ENCODE measurements at places on chromosomes 11 and 22.
A peak's percentile ranks its signal among the peaks of the same experiment; 100 is the strongest.

DNA sequence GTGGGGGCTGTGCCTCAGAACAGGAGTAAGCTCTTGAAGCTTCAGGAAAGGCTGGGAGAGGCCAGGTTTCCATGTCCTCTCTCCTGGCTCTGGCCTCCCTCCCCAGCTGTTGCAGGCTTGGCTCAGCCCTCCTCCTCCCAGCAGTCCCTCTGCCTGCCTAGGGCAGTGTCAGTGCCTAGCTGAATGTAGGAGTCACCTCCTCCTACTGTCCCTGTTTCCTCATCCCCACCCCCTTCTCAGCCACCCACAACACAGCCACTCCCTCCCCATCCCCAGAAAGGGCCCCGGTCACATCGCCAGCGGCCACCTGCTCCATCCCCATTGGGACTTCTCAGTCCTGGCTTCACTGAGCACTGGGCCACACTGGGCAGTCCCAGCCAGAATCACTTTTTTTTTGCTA, 2.9 kb upstream of the FBLN1 start:
- no peak for DNase-seq

GRCh38 chr22:27401321-27401720, 400.2 kb downstream of the MN1 start:
- DNase-seq = no peak

DNA sequence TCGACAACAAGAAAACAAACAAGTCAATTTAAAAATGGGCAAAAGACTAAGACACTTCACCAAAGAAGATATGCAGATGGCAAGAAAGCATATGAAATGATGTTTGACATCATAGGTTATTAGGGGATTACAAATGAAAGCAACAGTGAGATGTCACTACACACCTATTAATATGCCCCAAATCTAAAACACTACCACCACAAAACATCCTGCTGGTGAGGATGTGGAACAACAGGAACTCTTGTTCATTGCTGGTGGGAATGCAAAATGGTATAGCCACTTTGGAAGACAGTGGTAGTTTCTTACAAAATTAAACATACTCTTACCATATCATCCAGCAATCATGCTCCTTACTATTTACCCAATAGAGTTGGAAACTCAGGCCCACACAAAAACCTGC, 29.0 kb downstream of the PRRG4 start:
- no peak for DNase-seq

DNA sequence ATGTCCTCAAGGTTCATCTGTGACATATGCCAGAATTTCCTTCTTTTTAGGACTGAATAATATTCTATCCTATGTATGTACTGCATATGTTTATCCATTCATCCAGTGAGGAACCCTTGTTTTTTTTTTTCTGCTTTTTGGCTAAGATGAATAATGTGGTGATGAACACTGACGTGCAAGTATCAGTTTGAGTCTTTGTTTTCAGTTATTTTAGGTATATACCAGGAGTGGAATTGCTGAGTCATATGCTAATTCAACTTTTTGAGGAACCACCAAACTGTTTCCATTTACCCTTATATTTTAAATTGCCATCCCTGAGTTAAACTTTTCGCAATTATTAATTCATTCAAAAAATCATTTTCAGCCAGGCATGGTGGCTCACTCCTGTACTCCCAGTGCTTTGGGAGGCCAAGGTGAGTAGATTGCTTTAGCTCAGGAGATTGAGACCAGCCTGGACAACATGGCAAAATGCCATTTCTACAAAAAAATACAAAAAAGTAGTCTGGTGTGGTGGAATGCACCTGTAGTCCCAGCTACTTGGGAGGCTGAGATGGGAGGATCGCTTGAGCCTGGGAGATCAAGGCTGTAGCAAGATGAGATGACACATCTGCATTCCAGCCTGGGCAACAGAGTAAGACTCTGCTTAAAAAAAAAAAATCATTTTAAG, 64.2 kb downstream of the MICAL2 start:
- no peak for DNase-seq

- no peak for DNase-seq
These were observed 16.1 kb downstream of the RPL3 start for GRCh38 chr22:39303358-39303757.

DNA sequence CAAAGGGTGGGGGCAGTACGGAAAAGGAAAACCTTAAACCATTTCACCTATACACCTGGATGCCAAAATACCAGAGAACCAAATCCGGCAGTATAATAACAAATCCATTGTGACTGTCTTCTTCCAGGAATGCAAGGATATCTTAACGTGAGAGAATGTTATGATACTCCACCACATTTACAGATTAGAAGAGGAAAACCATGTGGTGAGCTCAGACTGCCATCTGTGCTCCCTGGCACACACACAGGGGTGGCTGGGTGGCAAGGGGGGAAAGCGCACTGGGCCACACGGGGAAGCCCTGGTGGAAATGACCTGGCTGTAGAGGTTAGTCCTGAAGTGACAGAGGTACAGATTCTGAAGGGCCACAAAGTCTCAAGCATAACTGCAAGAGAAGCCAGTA, 9.9 kb downstream of the EIF1AD start:
- no peak for DNase-seq

- DNase-seq = no peak
These were observed 169.6 kb downstream of the MAML2 start for GRCh38 chr11:96173422-96173821.

DNA sequence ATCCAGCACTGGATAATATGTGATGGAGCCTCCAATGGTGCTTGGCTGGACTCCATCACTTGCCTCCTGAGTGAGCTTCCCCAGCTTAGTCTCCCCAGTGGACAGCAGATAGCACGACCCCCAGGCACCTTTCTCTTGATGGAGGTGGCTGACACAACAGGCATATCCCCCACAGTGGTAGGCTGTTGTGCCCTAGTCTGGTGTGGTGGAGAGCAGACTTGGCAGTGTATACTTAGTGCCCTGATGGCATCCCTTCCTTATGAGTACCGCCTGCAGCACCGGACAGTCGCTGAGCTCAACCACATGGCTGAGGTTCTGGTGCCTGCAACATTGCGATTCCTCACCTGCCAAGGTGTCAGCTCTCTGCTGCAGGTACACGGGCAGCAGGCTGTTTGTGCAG, 50.1 kb downstream of the DNHD1 start:
- DNase-seq = no peak

DNA sequence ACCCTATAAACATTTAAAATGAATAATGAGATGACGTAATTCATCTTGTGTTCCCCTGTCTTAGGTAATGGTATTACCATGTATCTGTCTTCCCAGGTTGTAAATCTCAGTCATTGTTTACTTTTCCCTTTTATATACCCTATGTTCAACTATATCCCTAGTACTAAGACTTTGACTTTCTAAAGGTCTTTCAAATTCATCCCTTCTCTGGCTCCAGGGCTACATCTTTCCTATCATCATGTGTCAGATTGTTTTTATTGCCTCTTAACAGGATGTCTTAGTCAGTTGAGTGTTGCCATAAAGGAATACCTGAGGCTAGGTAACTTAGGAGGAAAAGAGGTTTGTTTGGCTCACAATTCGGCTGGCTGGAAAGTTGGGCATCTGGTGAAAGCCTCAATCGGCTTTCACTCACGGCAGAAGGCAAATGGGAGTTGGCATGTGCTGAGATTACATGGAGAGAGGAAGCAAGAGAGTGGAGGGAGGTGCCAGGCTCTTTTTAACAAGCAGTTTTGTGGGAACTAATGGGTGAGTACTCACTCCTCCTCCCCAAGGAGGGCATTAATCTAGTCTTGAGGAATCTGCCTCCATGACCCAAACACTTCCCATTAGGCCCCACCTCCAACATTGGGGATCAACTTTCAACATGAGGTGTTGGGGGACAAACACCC, 11.6 kb upstream of the DLAT start:
- DNase-seq = no peak

DNA sequence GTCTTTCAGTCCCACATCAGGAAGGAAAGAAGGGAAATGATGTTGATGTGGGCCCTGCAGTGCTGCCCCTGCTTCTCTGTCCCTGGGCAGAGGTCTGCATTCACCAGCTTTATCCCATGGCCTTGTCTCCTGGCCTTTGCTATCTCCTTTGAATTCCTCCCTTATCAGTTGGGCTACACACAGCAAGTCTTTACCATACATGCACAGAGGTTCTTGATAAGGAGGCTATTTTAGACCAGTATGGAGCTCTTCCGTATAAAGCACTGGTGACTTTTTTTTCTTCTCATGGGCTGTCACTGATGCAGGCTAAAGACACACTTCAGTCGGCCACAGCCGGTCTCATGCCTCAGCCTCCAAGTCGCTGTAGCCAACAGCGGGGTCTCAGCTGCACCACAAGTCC, 20.2 kb downstream of the MYO18B start:
- no peak for DNase-seq

DNA sequence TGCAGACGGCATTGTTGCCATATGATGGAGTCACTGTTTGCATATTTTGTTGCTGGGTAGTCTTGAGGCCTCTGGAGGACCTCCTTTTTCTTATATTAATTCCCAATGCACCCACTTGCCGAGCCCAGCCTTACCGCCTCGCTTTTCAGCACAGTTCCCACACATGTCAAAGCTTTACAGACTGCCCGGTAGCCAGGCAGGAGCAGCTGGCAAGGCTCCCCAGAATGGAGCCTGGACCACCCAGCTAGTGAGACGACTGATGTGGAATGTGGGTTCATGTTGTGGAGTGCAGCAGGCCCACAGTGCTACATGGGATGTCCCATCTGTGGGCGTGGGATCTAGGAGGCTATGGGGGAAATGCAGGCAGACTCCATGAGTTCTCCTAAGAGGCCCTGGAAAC, 99.4 kb upstream of the MTMR2 start:
- no peak for DNase-seq

GRCh38 chr11:62004473-62004872, 37.0 kb upstream of the FTH1 start:
- DNase-seq = no peak

GRCh38 chr11:95283650-95284049, 52.6 kb upstream of the SESN3 start:
- DNase-seq = no peak

- DNase-seq = no peak
These were observed 907 bp downstream of the SLC15A3 start for GRCh38 chr11:60950933-60951605.

DNA sequence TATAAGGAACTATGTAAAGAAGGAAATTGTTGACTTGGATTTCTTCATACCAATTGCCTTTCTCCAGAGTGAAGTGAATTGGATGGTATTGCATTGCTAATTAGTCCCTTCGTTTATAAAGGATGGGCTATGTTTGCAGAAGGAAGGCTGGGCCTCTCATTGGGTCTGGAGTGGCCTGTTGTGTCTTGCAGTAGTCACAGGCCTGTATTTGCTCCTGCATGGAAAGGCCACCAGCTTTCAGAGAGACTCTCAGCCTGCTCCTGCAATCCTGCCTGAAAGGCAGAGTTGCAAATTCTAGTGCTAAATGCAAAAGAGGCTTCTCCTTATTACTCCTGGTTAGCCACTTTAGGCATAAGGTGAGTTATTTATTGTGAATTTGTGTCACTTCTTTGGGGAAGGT, 103.8 kb downstream of the EXT2 start:
- no peak for DNase-seq

- DNase-seq = no peak
These were observed 44.6 kb upstream of the ZBED5 start for GRCh38 chr11:10902301-10903063.

- DNase-seq = no peak
These were observed 67.7 kb downstream of the THAP12 start for GRCh38 chr11:76313271-76313670.

DNA sequence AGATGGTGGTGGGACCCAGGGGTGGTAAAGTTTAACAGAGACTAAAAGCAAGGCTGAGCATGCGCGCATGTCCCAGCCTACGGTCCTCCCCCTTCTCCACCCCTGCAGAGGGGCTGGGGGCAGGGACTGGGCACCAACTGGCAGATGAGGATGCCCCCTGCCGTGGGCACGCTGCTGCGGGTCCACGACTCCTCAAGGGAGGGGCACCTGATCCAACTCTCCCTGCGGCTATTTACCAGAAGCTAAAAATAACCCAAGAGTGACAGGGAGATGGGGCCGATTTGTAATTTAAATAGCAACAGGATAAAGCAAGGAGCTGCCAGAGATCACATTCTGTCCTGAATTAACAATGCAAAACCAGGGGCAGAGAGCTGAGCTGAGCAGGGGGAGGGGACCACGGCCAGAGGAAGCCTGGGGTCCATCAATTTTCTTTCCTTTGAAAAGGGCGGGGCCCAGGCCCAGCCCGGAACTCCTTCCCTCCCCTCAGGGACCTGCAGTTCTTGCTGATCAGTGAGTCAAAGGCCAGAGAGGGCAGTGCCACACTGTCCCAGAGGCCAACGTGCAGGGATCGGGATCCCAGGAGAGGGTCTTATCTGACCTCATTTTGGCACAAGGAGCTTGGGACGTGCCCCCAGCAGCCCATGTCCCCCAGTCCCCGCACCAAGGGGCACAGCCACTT, 8.1 kb upstream of the DGKZ start:
- peak; percentile 33 for DNase-seq

- no peak for DNase-seq
These were observed 6.6 kb downstream of the TREH start for GRCh38 chr11:118672846-118673245.

- no peak for DNase-seq
These were observed 43.9 kb downstream of the BBOX1 start for GRCh38 chr11:27084518-27084917.

GRCh38 chr22:45865561-45866125, 111.3 kb downstream of the WNT7B start:
- no peak for DNase-seq

DNA sequence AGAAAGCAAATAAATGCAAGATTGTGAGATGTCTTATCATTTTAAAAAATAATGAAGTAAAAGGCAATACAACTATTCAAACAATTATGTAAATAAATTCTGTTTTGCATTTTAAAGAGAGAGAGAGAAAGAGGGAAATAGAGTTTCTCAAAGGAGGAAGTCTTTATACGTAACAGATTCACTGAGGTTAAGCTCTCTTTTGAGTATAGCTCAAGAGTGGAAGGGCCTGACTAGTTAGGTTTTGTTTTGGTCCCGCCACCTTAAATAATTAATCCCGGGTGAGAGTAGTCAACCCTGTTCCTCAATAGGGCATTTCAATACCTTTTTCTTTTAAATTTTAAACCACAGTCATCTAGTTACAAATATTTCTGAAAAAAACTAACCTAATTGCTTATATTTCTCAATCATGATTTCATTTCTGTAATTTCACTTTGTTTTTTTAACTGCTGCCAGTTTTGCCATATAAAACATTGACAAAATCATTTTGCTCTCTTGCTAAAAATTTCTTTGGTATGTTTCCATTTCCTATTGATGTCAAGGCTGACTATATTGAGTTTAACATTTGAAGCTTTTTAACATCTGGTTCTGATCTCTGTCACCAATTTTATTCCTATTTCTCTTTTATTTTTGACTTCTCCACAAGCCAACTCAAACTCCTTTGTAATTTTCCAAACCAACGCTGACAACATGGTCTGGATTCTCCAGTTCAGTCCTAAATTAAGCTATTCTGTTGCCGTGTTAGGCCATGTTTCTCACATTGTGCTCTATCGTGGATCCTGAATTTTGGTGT, 10.3 kb downstream of the OR10D3 start:
- no peak for DNase-seq
